Activated CD8-positive, alpha-beta T cell treated with anti-CD3 and anti-CD28 coated beads, Interleukin-2, amount 10 ng/mL, durations not matched to agents 7 days and 5 days (primary cell): ENCODE measurements at places on chromosomes 5 and 9.

GRCh38 chr5:170571281-170571731, 67.5 kb downstream of the KCNIP1 start:
- H3K4me1 ChIP-seq: peaks cover 10% of the 10 kb centered on the region
- no peaks in the 10 kb centered on the region for H3K36me3 ChIP-seq
- H3K27me3 ChIP-seq: peaks cover 36% of the 10 kb centered on the region
- no peak overlapping the region for H3K27ac ChIP-seq
- H3K4me3 ChIP-seq: no peak overlapping the region

DNA sequence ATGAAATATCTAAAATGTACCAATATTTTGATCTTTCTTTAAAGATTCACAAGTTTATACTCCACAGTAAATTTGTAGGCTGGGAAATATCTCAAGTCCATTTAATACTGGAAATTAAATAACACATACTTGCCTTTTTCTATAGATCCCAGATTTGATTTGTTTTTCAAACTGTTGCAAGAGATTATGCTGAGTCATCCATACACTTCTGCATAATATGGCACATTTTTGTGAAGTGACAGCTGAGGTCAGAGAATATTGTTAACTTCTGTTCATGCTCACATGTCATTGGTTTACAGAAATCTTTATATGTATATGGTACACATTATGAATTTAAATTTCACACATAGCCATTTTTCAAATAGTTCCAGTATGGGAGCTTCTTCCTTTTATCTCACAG, 1066.3 kb upstream of the NUDT12 start:
- H3K4me1 ChIP-seq: no peaks in the 10 kb centered on the region

- no peaks in the 10 kb centered on the region for H3K4me1 ChIP-seq
- no peaks in the 10 kb centered on the region for H3K36me3 ChIP-seq
Measured at GRCh38 chr5:106127341-106127781, 1543.4 kb downstream of the EFNA5 start.

GRCh38 chr9:124456341-124457078, 6.3 kb downstream of the ADGRD2 start:
- H3K36me3 ChIP-seq: no peaks in the 10 kb centered on the region
- H3K4me3 ChIP-seq: no peak overlapping the region
- DNase-seq: no peak
- H3K27me3 ChIP-seq: peaks cover 8% of the 10 kb centered on the region

- DNase-seq: no peak
- H3K36me3 ChIP-seq: no peaks in the 10 kb centered on the region
- H3K4me3 ChIP-seq: no peak overlapping the region
- H3K27ac ChIP-seq: no peak overlapping the region
- H3K4me1 ChIP-seq: no peaks in the 10 kb centered on the region
Measured at GRCh38 chr5:163815240-163815791, 309.9 kb downstream of the MAT2B start.

GRCh38 chr5:137340881-137341280, 158.2 kb downstream of the SPOCK1 start:
- DNase-seq: no peak
- H3K27ac ChIP-seq: no peak overlapping the region
- no peaks in the 10 kb centered on the region for H3K27me3 ChIP-seq
- no peaks in the 10 kb centered on the region for H3K36me3 ChIP-seq

GRCh38 chr5:56513141-56513540, 280.0 kb upstream of the ANKRD55 start:
- no peak overlapping the region for H3K4me3 ChIP-seq
- H3K4me1 ChIP-seq: peaks cover 5% of the 10 kb centered on the region
- no peak overlapping the region for H3K27ac ChIP-seq
- no peaks in the 10 kb centered on the region for H3K27me3 ChIP-seq
- no peak for DNase-seq
- H3K36me3 ChIP-seq: no peaks in the 10 kb centered on the region

DNA sequence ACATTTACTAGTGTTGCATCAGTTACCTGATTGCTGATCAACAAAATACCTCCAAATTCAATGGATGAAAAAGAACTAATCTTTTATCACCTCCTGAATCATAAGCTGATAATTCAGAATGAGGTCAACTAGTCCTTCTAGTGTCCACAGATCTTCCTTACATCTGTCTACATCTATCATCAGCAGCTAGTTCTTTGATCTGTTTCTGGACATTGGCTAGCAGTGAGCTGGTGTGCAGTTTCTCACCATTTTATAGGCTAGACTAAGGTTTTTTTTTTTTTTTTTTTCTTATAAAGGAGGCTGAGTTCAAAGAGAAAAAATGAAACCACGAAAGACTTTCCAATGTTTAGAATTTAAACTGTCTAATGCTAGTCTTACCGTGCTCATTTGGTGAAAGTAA, 534.3 kb upstream of the ST8SIA4 start:
- H3K27ac ChIP-seq: no peak overlapping the region
- no peak for DNase-seq

- H3K4me3 ChIP-seq: no peak overlapping the region
- no peak overlapping the region for H3K27ac ChIP-seq
- H3K36me3 ChIP-seq: no peaks in the 10 kb centered on the region
- H3K4me1 ChIP-seq: no peaks in the 10 kb centered on the region
Measured at GRCh38 chr5:89816038-89816437, 593.5 kb downstream of the CETN3 start.

DNA sequence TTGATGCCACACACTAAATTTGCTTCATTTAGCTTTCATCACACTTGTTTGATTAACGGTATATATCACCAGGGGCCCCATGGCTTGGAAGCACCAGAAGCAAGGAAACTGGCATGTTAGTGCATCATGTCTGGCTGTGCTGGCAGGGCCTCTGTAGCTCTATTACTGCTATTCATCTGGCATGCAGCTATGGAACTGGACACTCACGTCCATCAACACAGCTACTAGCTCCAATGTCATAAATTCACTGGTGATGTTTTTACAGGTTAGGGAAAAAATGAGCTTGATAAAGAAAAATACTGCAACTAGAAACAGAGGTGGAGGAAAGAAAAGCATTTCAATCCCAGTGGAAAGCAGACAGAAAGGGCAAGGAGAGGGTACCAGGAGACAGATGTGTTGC, 343.2 kb downstream of the DEPDC1B start:
- no peak overlapping the region for H3K27ac ChIP-seq
- DNase-seq: no peak
- no peaks in the 10 kb centered on the region for H3K36me3 ChIP-seq
- no peak overlapping the region for H3K4me3 ChIP-seq

DNA sequence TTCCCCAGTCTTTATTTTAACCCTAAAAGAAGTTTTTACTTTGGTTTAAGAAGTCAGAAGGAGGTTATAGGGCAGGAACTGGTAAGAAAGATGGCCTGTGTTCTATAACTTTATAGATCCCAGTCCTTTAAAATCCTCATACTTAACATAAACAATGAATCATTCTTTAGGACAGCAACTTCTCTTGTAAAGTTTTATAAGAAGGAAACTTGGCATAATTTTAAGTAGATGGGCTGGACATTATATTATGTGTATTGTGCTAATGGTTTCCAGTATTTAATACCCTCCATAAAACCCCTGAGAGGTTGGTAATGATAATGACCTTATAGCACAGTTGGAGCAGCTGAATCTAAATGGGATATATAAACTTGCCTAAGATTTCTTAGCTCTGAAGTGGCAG, 247.2 kb downstream of the FAM170A start:
- DNase-seq: no peak
- no peaks in the 10 kb centered on the region for H3K27me3 ChIP-seq
- no peak overlapping the region for H3K4me3 ChIP-seq
